ENCODE measurements at places on chromosomes 3 and 15.

- DNase-seq = no peak
These were observed 81.8 kb downstream of the CLASP2 start for GRCh38 chr3:33636125-33636850.

GRCh38 chr15:67746450-67746849 is 78.9 kb upstream of the SKOR1 start:
- no peak for DNase-seq

GRCh38 chr15:87614704-87615103 is 641.8 kb downstream of the NTRK3 start:
- DNase-seq = no peak

GRCh38 chr15:65824031-65824743 is 32.1 kb upstream of the DENND4A start:
- no peak for DNase-seq

DNA sequence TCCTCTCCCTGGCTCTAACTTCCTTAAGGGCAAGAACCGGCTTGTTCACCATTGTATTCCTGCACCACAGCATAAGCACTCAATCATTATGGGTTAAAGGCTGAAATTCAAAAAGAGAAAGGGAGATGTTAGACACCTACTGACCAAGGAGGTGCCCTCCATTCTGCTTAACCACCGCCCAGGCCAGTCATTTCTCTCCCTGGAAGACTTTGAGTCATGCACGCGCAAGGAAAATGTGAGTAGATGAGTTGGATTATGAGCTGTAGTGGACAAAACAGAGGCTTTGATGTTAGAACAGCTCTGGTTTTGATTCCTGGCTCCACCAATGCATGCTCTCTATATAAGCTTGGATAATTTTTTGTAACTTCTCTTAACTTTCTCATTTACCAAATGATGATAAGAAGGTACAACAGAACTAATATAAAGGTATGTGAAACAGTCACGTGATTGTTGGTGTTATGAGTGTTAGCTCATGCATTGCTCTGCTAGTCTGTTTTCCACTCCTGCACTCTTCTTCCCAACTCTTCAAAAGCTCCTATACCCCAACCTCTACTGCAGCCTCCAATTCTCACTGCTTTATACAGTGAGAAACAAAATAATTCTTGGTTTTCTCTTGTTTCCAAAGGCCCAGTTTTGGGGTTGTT is 148.4 kb upstream of the ATP11B start:
- DNase-seq = no peak

DNA sequence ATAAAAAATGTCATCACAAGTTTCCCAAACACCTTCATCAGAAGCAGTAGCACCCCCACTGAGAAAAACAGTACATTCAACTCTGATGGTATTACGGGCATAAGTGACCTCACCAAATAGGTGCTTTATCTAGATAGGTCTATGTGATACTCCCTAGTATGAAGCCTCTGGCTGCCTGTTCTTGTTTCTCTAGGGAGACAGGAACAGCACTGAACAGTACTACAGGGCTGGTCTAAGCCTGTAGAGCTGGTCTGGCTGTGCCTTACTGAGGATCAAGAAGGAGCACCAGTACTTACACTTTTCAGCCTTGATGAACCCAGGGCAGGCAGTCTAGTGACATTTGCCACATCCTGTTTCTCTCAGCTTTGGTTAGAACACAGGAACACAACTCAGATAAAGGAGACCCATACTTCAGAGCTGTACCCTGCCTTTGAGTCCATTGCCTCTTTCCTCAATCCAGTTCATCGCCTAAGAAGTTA is 35.9 kb downstream of the OXNAD1 start:
- no peak for DNase-seq

DNA sequence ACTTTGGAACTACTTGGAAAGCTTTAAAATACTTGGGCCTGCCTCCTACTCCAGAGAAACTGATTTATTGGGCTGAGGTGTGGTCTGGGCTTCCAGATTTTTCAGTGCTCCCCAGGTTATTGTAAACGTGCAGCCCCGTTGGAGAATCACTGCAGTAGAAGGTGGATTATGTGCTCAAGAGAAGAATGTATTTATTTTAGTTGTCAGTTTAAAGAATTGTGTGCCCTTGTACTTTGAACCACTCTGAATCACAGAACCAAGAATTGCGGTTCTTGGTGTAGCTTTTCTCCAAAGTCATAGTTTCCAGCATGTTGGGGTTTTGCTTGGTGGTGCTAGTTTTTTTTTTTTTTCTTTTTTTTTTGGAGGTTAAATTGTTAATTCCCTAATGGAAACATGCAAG is 1.6 kb downstream of the TATDN2 start:
- no peak for DNase-seq

- no peak for DNase-seq
These were observed 1087.4 kb downstream of the AGBL1 start for GRCh38 chr15:87167055-87167454.

DNA sequence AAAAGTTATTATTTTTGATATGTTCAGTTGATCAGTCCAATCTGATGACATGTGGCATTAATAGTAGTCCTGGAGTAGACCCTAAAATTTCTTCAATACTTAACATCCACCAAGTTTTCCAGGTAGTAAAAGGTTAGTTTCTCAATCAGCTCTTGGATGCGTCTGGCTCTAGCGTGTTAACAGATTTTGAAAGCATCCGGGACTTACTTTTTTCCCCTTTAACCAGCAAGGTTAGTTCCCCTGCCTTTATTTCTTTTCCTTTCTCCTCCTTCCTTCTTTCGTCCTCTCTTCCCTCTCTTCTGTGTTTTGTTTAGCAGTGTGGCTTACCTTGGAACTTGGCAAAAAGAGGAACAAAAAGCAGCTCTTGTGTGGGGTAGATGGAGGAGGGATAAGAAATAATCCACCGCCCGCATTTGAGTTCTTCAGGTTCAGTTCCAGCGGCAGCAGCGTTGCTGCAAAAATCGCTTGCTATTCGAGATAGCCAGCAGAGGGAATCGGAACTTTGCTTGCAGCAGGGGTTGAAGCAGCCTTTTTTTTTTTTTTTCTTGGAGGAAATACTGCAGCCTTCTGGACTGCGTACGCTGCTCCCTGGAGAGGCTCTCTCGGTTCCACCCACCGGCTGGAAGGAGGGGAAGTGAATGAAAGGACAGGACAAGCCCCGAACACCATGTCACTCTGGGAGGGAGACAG is at the start of gene RBMS3:
Gene RBMS3 (plus strand): TSS at position 668 of the 690 bp plus-strand sequence.
- DNase-seq = no peak

DNA sequence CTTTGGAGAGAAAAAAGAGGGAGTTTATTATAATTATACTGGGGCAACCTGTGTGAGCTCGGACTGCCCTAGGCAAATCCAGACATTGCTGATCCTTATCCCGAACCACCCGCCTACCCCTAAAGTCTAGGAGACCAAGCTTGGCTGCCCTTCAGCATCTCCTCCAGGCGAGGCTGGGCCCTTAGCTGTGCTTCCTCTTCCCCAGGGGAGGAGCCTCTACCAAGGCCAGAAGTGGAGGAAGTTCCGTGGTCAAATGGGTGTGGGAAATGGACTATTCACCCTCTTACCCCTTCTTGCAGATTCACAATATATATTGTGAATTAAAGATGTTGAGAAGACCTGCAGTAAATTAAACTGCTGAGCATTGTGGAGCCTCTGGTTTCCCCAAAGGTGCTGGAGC is 158.3 kb upstream of the HES1 start:
- DNase-seq = no peak

DNA sequence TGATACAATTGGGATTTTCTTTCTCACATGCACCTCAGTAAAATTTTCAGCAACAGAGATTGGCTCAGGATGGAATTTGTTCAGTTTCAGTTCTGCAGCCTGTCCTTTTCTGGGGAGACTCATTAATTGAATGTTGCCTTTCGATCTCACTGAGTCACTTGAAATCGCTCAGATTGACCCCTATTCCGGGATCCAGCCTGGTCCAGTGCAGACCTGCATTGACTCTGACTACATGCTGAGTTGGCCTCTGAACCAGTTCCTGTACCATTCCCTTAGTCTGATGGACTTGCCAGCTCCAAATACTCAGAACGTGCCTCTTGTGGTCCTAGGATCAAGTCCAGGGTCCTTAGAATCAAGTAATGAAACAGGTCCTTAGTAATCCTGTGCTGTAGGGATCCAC is 9.4 kb downstream of the IGF1R start:
- DNase-seq = no peak

- no peak for DNase-seq
These were observed 7.4 kb upstream of the CAPN7 start for GRCh38 chr3:15198686-15199085.

DNA sequence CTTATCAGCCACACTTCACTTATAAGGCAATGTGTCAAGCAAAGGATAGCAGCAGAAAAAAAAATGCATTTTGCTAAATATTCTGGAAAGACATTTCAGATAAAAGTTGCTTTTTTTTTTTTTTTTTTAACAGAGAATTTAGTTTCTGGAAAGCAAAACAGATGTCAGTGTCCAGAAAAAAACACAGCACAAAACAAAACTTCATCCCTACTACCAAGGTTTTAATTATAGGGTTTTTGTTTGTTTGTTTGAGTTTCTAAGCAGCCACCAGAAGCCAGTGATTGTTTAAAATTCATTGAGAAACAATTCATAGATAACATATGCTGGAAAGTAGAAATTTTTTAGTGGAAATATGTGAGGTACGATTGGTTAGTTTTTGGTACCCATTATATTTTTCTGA is 1202.7 kb downstream of the OTOL1 start:
- no peak for DNase-seq

DNA sequence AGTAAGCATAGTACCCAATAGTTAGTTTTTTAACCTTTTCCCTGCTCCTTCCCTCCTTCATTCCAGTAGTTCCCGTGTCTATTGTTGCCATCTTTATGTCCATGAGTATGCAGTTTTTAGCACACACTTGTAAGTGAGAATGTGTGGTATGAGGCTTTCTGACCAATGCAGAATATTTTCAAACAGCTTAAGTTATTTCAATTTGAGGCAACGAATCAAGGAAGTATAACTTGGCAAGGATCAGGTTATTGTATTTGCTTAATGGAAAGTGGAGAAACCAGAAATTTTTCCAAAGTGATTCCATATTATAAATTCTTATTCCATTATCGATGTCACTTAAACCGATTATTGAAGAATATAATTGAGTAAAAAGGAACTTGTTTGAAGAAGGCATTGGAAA is 954.8 kb downstream of the GBE1 start:
- DNase-seq = no peak

DNA sequence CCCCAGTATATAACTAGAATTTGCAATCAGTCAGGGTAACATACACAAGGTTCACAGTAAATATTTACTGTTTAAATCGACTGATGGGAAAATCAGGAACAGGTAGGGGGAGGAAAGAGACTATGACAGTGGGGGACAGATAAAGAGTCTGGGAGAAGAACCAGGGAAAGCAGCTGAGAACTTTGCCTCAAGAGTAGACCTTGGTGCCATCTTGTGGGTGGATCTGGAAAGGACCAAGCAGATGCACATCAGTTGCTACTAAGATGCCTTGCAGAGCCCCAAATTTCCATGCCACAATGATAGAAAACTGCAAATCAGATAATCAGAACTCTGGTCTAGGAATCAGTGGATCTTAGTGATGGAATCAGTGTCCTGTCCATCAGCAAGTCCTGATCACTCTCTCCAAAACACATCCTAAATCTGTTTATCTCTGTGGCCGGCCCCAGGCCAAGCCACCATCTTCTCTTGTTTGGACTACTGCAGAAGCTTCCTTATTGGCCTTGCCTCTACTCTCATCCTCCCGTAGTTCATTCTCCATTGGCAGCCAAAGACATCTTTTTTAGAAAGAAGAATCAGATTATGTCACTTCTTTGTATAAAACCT is 62.7 kb downstream of the PDE8A start:
- DNase-seq = peak; percentile 30

- no peak for DNase-seq
These were observed 34.9 kb downstream of the NXPE3 start for GRCh38 chr3:101813817-101814440.

GRCh38 chr3:10140996-10141546 is 507 bp upstream of the VHL start:
- no peak for DNase-seq

- no peak for DNase-seq
These were observed 122.4 kb downstream of the RAP2B start for GRCh38 chr3:153284282-153284938.

GRCh38 chr3:5194341-5194740 is 6.8 kb downstream of the EDEM1 start:
- no peak for DNase-seq

DNA sequence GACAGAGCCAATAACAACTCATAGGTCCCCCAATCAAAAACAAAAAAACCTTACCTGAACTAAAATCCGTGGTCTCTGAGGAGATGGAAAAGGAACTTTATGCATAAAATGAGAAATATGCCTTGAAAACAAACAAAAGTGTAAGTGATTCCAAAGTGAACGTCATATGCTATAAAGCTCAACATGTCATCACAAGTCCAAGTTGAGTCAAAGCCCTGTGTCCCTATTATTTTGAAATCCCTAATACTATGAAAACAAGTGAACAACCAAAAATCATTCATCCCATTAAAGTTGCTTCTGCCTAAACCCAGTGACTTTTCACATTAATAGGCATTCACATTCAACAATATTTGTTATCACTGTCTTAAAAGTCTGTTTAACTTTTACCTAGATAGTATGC is 59.4 kb downstream of the DENND4A start:
- DNase-seq = no peak

- DNase-seq = no peak
These were observed 118.8 kb downstream of the ECT2 start for GRCh38 chr3:172869368-172869771.

DNA sequence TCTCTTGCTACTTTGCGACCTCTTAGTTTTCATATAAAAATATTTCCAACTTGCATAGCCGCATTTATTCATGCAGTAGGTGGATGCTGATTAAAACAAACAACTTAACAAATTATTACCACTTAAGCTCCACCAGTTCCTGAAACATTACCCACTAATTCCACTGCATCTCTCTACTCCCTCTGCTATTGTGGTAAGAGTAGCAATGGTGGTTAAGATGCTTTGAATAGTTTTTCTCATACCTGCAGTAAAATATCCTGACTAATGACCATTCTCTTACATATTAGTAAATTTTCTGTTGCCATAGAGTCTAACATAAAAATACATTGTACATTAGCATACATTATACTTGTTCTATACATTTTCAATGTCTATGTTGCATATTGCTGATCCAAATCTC is 397.6 kb upstream of the PLSCR5 start:
- DNase-seq = no peak

GRCh38 chr15:76116138-76116885 is 56.5 kb downstream of the TMEM266 start:
- no peak for DNase-seq

DNA sequence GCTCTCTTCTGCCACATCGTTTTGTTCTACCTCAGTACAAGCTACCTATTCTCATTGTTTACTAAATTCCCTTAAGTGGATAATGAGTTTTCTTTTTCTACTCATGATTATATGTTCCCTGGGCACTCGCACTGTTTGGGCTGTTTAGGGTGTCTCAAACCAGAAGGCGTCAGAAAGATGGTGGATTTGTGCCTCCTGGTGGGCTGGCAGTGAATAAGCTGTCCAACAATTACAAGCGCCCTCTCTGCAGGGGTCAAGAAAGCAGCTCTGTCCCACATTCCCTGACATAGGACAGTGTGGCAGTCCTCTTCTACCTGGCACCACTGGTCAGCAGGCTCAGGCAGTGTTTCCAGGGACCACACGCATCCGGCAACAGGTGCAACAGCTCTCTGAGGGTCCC is 173.4 kb upstream of the PPP2R3A start:
- DNase-seq = no peak

- no peak for DNase-seq
These were observed 243.5 kb upstream of the KBTBD8 start for GRCh38 chr3:66754613-66755012.

- DNase-seq = no peak
These were observed 2.6 kb upstream of the CHST13 start for GRCh38 chr3:126521122-126521891.
